ENCODE measurements at places on chromosomes 4 and X.

DNA sequence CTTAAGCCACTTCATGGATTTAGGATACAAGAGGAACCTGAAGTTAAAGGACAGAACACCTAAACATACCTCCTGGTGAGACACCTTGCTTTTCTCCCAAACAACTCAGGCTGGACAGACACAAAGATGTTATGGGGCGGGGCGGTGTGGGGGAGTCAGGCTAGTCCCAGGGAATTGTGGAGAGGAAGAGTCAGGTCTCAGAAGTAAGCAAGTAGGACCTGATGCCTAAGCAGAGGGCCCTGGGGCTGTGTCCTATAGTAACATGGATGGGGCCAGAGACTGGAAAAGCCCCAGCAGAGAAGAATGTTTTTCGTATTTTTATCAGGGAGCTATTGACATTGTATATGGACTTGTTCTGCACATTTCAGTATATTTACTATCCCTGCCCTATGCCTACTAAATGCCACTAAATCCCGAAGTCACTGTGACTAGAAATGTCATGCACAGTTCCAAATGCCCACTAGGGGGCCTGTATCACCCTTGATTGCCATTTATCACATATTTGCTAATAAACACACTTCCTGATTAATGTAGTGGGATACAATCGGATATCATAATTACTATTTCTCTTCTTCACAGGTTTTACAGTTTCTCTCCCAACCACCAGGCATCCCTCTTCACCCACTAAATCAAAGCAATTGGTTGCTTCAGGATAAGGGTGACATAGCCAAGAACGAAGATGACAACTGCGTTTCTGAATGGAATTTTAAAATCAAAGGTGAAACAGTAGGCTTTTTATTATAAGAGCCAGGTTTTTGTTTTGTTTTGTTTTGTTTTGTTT is 23.8 kb upstream of the ARHGAP10 start:
- DNase-seq = peak; percentile 32

- no peak for DNase-seq
Measured at GRCh38 chr4:25531272-25531671, 124.4 kb upstream of the SLC34A2 start.

- no peak for DNase-seq
Measured at GRCh38 chr4:158783785-158784184, 15.0 kb downstream of the FNIP2 start.

GRCh38 chr4:20895208-20895607 is 194.9 kb downstream of the PACRGL start:
- no peak for DNase-seq

DNA sequence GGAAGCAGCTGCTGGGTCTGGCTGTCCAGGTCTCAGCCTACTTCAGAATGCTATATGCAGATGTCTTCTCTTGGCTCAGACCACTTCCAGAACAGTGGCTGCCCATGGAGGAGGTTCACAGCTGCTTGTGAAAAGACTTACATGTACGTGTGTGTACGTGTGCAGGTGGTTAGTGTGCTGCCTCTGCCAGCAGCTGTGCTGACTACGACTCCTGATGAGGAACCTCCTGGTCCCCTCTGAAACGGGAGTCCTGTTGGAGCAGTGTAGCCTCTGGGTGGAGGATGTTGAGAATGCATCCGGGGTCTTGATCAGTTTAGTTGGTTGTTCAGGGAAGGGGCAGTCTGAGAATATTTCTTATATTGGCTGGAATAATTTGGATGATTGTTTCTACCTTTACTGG is 155.9 kb upstream of the WDR1 start:
- DNase-seq = no peak

DNA sequence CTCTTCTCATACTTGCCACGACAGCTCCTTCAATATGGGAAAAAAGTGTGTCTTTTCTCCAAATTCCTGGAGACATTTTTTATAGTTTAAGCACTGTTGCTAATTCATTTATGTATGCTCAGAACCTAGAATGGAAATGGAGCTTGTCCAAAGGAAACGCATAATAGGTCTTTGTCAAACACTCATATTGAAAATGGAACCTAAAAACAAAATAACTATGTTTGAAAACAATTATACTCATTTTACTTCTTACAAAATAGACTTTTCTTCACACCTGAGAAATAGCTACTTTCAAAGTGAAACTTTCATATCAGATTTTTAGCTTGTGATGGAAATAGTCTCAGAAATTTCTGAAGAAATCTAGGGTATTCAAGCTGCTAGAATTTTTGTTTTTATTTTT is 529.7 kb upstream of the BOD1L1 start:
- no peak for DNase-seq

DNA sequence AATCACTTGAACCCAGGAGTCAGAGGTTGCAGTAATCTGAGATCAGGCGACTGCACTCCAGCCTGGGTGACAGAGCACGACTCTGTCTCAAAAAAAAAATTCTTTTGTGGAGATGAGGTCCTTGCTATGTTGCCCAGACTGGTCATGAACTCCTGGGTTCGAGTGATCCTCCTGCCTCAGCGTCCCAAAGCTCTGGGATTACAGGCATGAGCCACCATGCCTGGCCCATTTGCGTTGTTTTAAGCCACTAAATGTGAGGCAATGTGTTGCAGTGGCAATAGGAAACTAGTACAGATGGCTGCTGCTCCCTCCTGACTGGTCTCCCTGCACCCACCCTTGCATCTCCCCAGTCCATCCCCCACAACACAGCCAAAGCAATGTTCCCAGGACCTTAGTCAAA is 40.0 kb upstream of the APLN start:
- no peak for DNase-seq
